Stimulated activated CD4-positive, alpha-beta T cell treated with anti-CD3 and anti-CD28 coated beads, Interleukin-1b, Interleukin-23, amount 100 ng/mL, for 4 hours (primary cell): ENCODE measurements at places on chromosomes 2 and 18.

DNA sequence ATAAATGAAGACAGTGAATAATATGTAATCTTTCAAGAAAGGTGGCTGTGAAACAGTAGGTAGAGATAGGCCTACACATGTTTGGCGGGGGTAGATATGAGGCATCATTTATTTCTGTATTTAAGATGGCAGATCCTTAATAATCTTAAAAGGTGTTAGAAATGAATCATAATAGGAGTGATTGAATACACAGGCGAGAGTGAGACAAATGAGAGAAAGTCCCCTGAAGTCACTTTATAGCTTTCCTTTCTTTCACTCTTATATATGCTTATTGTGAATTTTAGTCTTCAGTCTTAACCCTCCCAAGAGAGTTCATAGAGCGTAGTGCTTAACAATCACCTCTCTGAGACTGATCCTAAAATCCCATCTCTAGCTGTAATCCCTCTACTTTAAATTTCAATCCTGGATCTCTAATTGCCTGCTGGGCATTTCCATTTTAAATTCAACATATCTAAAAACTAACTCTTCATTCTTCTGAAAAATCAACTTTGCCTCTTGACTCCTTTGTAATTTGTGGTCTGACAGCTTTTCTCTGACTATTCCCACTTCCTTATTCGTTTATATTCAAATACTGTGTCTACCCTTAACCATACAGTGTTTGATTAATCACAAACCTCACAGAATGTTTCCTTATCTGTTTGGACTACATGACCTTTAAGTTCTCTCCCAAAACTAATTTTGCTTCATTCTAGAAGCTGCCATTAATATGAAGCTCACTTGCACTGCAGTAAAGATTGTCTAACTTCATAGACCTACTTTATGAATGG is 463.7 kb upstream of the FSIP2 start:
- no peak for DNase-seq

DNA sequence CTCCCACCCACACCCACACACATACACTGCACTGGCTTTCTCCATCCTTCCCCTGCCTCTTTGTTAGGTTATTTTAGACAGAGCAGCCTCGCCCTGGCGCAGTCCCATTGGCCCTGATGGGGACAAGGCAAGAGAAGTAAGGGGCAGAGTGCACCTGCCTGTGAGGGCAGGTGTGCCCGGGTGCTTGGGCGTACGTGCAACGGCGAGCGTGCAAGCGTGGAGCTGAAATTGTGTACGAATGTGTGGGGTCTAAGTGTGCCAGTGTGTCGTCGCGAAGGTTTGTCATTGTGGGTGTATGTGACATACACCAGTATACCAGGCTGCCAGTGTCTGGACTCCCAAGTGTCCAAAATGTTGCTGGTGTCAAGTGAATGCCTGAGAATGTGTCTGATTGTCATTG is 544 bp downstream of the LRATD1 start:
- DNase-seq = no peak

- no peak for DNase-seq
Measured at GRCh38 chr18:11034884-11035283, 114.5 kb downstream of the PIEZO2 start.

- no peak for DNase-seq
Measured at GRCh38 chr2:174729797-174730697, 34.2 kb downstream of the CHRNA1 start.

DNA sequence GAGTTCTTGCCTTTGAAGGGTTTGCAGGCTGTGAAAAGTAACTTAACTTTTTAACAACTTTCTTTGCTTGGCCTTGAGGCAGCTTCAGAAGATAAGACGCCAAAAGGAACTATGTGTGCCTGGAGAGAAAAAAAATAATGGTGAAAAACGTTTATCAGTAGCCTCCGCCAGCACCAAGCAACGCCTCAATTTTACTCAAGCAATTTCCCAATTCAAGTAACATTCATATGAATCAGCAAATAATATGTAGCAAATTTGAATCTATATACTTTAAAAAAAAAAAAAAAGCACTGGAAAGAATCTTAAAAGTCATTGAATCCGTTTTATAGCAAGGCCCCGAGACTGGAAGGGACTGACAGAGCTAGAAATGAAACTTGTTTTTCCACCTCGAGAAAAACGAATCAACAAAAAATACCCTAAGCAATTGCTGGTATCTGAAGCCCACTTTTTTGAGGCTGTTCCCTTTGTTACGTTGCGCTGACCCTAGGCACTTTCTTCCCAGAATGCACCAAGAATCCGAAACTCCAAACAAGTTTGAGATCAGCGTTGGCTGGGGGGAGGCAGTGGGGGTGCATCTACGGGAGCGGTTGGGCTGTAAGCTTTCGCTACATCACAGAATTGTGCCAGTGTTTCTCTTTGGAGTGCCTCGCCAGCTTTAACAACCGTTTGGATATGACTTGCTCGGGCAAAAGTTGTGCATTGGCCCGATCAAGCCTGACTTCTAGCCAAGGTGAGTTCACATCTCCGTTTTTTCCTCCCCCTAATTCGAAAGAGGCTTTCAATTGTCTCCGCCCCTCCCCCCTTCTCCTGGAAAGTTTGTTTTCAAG is 2.7 kb upstream of the TGIF1 start:
- DNase-seq = no peak

DNA sequence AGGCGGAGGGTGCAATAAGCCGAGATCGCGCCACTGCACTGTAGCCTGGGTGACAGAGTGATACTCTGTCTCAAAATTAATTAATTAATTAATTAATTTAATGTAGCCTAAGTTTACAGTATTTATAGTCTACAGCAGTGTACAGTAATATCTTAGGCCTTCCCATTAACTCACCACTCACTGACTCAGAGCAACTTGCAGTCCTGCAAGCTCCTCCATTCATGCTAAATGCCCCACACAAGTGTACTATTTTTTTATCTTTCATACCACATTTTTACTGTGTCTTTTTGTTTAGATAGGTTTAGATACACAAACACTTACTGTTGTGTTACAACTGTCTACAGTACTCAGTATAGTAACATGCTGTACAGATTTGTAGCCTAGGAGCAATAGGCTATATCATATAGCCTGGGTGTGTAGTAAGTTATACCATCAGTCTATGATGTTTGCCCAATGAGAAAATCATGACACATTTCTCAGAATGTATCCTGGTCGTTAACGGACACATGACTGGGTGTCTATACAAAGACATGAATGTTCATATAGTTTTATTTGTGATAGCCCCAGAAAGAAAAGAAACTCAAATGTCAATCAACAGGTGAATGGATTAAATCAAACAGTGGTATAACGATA is 15.8 kb upstream of the RNU2-63P start:
- no peak for DNase-seq

DNA sequence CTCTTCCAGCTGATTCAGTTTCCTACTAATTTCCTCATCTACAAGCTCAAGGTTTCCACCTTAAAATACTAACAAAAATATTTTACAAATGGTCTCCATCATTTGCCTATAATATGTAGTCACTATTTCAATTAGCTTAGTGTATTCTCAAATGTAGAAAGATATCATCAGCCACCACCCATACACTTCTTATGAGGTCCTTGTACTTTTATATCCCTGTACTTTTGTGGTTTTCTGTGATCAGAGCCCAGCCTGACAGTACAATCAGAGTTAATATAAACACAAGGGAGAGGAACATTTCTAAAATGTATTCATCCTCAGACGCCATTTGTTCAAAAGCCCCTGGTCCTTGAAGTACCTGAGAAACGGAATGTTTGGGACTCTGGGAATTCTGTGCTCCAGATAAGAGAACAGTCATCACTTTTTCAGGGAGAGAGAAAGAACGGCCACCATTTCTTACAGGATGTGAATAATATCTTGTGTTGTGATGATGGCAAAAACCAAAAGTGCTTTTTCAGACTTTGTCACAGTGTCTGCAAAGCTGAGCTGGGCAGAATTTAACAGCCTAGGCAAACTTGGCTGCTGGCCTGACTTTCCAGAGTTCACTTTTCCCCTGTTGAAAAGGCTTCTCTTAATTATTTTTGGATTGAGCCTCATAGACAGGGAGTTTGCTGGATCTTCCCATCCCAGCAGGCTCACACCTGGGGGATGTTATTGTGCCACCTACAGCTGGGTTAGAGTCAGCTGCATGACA is 361.7 kb upstream of the ACVR2A start:
- no peak for DNase-seq
